NCI-H1417 treated with DMSO at 0.1 percent for 48 hours (cell line): ENCODE measurements at places on chromosomes 3 and 15.

GRCh38 chr3:54427941-54428871 is 305.9 kb downstream of the CACNA2D3 start:
- peak; percentile 83 for DNase-seq

- no peak for DNase-seq
Measured at GRCh38 chr3:31732548-31732947, 199.8 kb downstream of the STT3B start.

DNA sequence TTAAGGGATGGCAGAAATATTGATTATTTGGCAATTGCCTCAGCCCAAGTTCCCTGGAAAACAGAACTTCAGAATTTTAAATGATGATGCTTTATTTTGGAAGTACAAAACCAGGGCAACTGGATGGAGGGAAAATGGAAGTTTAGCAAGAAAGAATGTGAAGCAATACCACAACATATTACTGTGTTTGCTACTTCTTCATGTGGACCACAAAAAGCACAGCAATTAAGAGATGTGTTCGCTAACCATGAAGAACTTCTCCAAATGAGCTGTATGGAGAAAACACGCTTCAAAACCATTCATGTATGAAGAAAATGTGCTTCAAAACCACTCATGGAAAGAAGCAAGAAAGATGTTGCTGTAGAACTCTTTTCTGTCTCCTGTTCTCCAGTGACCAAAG is 64.7 kb upstream of the ARL6 start:
- no peak for DNase-seq

DNA sequence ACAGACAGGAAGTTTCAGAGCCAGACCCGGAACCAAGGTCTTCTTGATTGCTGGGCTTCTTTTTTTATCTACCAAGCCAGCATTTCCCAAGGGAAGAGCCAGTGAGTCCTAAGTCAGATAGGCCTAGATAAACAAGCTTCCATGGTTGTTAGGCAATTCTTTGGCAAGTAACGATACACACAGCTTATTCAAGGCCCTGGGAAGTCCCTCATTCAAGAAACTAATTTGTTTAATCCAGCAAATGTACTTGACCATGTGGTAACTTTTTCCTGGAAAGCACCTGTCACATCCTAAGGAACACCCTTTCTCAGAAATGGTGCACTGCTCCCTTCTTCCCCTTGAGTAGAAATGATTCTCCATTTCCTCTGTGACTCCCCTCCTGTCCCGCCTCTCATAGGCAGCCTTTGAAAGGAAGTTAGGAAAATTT is 209.9 kb downstream of the ITPR1 start:
- DNase-seq = no peak

GRCh38 chr15:94032571-94032970 is 198.8 kb upstream of the MCTP2 start:
- no peak for DNase-seq

DNA sequence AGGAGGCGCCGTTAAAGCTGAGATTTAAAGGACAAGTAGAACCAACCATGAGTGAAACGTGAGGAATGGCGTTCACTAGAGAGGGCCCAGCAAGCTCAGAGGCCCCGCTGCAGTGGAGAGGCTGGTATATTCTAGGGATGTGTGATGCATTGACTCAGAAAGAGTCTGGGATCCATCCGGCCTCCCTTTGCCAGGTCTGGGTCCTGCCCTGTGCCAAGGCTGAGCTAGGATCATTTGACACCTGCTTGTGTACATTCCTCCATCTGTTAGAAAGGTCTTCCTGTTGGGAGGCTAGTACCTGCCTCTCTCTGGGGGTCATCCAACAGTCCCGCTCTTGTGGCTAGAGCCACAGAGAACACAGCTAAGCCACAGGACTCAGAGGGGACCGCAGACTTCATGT is 28.4 kb downstream of the CA12 start:
- DNase-seq = no peak

- no peak for DNase-seq
Measured at GRCh38 chr15:38554354-38554753, 10.3 kb downstream of the RASGRP1 start.

DNA sequence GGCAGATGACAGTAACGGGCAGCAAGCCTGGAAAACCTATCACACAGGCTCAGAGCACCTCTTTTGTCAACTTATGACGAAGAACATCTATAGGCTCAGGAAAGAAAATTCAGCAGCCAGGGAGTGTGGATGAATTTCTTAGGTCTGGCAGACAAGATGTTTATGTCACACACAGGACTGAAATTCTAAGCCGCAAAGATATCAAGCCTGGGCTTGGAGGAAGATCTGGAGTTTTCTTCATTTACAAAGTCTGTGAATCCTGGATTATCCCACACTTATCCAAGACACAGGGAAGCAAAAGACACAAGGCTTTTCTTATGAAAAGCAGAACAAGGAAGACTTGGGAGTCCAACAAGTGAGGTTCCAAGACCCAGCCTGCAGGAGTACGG is 23.4 kb upstream of the CHCHD6 start:
- no peak for DNase-seq

GRCh38 chr3:42273361-42273760 is 7.4 kb upstream of the CCK start:
- no peak for DNase-seq

GRCh38 chr3:107765524-107765923 is 242.8 kb downstream of the BBX start:
- DNase-seq = no peak

GRCh38 chr15:101486696-101487459 is 2.6 kb downstream of the PCSK6 start:
- no peak for DNase-seq

GRCh38 chr3:195558602-195559001 is 15.5 kb upstream of the PPP1R2 start:
- no peak for DNase-seq

GRCh38 chr3:100316641-100317069 is 17.9 kb upstream of the NIT2 start:
- DNase-seq = no peak

DNA sequence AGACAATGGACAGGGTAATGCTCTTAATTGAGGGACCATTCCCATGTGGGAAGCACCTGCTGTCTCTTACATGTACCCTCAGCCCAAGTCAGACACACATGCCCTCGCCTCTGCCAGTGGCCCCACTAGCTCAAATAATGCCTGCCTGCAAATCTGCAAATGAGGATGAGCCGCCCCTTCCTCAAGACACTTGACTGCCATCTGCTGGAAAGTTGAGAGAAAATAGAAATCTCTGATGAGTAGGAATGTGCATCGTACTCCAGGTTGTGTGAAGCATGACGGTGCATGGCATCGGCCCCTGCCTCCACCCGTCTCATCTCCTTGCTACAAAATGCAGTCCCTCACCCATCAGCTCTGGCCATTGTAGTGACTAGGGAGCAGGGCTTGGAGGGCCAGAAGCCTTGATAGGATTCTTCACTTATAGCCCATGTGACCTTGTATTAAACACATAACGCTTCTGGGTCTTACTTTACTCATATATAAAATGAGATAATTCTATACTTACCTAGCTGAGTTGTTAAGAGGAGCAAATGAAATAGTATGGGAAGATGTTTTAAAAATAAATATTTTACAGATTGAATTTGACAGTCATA is 6.3 kb upstream of the SCN5A start:
- DNase-seq = no peak

DNA sequence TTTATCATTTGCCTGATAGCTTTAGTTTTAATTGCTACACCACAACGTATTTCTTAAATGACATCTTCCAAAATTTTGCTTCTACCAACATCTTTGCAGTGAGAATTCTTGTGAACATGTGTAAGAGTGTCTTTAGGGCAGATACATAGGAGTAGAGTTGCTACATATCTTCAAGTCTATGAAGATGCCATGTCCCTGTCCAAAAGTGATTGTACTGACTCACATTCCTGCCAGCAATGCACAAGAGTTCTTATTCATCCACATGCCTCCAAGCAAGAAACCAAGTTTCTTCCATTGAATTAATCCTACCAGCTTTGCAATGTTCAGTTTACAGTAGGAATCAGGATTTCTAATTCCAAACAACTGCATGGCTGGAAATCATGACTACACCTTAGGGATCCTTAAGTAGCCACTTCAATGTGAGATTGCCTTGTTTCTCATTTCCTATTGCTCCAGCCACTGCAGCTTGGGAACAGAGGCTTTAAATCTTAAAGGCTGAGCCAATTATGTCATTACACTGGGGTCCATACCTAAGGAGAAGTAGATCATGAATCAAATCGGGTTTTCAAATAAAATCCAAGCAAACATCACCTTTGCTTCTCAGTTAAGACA is 44.5 kb downstream of the BCL2L10 start:
- no peak for DNase-seq

GRCh38 chr15:81285461-81285860 is 38.5 kb downstream of the STARD5 start:
- no peak for DNase-seq

- no peak for DNase-seq
Measured at GRCh38 chr3:153247331-153248330, 85.6 kb downstream of the RAP2B start.

- no peak for DNase-seq
Measured at GRCh38 chr3:152621006-152621868, 213.7 kb upstream of the P2RY1 start.

GRCh38 chr15:65619626-65620290 is 2.0 kb upstream of the SLC24A1 start:
- DNase-seq = no peak

- DNase-seq = no peak
Measured at GRCh38 chr3:25033407-25034029, 394.5 kb upstream of the RARB start.

GRCh38 chr15:62059816-62060112 is 483 bp downstream of the VPS13C start:
- no peak for DNase-seq

DNA sequence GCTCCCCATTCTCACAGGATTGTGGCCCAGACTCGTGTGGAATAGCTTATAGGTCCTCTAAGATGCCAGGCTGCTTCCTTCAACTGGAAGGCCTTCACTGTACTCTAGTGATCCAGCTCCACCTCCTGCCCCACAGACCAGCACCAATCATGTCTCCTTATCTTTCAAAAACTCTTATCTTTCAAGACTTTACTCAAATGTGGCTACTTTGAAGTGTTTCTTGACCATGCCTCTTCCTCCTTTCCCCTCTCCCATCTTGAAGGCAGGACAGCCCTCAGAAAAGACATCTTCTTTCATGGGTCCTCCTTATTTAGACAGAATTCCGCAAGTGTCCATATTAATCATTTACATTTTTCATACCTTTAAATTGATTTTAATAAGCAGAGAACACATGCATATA is 142.3 kb downstream of the CHST2 start:
- no peak for DNase-seq

DNA sequence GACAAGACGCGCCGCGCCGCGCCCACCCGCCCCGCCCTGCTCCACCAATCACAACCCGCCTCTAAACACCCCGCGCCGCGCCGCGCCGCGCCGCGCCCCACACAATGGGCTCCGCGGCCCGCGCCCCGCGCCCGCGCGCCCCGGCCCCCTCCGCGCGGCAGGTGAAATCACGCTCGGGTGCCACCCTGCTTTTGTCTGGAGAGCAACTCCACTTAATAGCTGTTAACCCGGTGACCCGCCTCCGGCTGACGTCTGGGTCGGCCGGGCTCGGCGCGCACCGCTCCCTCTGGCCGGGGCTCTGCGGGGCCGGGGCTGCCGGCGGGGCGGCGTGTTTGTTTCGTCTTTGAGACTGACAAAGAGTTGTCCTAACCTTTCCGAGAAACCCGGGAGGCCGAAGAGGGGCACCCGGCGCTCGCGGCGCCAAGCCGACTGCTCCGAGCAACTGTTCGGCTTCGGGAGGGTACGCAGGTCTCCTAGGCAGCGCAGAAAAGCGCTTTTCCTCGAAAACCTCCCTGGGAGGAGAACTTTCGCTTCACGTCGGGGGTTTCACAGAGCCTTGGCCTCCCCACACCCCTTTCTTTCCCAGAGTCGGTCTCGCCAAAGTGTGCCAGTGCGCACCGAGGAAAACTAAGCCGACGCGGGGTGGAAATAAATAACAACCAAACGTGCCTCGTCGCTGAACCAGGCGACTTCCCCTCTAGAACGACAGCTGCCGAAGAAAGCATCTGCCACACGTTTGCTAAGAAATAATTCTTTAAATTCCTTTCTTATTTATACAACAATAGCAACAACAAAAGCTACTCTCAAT is 518.4 kb downstream of the FOXP1 start:
- no peak for DNase-seq

DNA sequence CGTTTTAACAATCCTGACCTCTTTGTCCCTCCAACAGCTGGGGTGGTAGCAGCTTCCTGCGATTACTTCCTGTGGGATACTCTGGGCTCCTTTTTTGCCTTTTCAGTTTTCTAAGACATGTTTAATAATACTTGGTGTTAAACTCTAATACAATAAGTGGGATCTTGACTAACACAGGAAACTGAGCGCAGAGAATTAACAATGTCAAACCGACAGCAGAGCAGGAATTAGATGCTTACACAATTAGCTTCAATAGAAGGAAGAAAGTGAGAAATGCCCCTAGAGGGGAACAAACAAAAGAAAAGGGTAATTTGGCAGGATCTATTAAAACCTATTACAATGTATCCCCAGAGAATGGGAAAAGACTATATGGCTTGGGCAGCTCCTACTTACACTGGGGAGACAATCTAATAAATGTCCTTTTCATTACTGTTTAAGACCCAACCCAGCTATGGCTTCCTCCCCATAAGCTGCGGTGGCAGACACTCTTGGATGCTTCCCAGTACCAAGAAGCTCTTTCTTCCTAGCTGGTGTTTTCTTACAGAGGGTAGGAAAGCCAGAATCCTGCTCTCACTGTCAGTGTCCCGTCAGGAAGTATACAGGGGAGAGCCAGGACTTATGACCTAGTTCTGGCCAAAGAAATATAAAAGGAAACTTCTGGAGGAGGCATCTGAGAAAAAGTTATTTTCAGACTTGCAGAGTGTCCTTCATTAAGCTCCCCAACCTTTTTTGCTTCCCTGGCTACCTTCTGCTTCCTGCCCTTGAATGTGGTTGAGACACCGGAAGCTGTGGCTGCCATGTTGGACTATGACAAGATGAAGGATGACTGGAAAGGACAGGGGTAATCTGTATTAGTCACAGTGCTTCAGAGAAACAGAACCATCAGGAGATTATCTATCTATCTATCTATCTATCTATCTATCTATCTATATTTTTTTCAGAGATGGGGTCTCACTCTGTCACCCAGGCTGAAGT is 194.1 kb upstream of the KBTBD8 start:
- DNase-seq = no peak

GRCh38 chr15:90243943-90244639 is 5.3 kb upstream of the TTLL13 start:
- DNase-seq = no peak

- no peak for DNase-seq
Measured at GRCh38 chr3:72111265-72112205, 326.6 kb upstream of the PROK2 start.

DNA sequence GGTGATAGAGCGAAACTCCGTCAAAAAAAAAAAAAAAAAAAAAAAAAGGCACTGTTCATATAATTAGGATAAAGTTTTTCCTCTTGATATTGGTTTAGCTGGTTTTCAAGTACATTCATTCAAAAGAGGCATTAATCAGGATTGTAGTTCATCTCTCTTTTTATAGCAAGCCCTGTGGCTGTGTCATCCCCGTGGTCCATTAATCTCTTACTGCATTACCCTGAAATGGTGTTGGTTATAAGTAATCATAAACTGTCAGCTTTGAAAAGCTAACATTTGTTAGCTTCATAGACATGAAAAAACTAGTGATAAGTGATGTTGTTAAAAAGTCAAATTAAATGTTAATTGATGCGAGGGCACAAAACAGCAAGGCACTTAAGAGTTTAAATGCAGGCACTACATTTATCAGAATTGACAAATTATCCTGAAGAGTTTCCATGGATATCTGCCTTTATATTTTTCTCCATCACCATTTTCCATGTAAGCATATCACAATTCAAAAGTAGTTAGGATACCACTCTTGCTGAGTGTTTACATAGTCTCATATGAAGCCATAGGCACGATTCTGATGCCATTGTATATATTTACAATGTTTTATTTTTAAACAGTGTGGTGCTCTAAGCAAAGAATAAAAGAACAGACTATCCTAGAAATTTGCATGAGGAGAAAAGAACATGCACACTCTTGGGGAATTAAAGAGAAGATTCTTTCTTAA is 193.1 kb downstream of the OTOL1 start:
- peak; percentile 93 for DNase-seq
